Stimulated activated CD4-positive, alpha-beta T cell treated with anti-CD3 and anti-CD28 coated beads, TNF-alpha, amount 100 ng/mL, for 24 hours (primary cell): ENCODE measurements at places on chromosomes 1 and 21.

DNA sequence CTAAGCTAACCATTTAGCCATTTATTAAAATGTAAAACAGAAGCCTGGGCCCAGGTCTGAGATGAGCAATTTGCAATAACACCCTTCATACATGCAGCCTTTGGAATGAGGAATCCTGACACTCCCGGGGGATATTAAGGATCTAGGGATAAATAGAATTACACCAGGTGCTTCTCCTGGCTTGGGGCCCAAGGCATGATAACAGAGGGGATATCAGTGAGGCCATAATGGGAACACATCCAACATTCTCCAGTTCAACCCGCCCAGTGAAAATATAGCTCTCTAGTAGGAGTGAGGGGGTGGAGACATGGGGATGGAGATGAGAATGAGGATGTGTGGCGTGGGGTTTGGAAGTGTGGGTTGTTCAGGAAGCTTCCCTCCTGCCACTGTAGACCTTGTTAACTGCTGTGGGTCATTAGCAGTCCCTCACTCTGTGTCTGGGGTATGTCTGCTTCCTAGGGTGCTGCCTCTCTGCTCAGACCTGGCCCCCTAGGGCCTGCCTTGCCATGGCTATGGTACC, 57.9 kb upstream of the KANK4 start:
- no peak for DNase-seq

DNA sequence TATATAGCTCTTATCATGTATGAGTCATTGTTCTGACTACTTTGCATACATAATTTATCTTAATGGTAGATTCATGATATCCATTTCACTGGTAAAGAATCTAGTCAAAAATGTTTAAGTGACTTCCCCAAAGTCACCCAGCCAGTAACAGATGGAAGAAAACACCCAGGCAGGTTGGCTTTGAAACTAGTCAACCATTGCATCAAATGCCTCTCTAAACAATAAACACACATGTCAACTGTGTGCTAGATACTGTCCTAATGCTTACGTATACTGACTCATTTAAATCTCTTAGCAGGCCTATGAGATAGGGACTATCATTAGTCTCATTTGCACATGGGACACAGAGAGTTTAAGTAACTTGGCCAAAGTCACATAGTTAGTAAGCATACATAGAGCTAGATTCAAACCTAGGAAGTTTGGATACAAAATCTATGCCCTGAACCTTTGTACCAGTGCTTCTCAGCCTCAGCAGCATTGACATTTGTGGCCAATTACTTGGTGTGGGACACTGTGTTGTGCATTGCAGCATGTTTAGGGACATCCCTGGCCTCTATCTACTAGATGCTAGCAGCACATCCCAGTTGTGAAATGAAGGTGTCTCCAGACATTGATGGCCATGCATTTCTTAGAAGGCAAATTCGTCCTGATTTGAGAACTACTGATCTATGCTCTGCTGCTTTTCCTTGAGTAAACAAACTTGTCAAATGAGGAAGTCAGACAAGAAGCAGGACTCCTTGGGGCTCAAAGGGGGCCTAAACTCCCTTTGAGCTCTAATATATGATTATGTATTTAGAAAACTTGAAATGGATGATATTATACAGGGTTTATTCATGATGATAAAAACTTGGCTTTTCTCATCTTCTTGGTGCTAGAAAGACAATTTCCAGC, 316.3 kb downstream of the KCNH1 start:
- DNase-seq: no peak

DNA sequence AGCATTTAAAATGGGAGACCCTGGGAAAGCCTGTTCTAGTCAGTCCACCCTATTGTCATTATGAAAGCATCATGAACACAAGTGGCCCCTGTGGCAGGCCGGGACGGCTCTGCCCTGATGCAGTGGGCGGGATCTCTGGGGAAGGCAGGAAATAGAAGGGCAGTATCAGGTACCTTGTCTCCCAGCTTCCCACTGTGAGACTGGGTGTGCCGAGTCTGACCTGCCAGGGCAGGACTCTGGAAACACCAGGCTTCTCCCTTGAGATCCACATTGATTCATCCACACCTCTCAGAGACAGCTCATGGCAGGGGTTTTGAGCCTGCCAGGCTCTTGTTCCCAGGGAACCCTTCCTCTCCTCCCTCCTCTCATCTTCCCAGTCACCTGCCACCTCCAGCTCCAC, 24.5 kb upstream of the GNPAT start:
- DNase-seq: no peak

GRCh38 chr1:10728595-10729410, 67.6 kb downstream of the CASZ1 start:
- no peak for DNase-seq

DNA sequence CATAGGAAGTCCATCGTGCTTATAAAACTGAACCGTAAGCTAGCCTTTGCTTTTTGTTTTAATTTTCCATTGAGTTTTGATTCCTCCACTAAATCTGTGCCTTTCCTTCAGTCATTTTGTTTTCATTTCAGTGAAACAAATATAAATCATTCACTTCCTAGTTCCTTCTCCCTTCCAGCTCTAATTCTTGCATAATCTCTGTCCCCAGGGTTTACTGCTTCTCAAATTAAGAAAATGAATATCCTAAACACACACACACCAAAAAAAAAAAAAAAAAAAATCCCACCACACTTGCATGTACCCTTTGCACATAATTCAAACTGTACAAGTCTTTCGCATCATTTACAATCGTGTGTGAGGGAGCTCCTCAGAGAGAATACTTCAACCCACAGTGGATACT, 6.8 kb downstream of the KCNH1 start:
- DNase-seq: no peak
